ENCODE measurements at places on chromosomes 6 and 20. TPM values are rescaled to one million over a fixed set of nuclear protein-coding genes. Genes with fewer than 3 reads are reported as not detected.

Gene MAN1A1
- 25.5 TPM for total RNA-seq

Gene ARMC2
- 1.9 TPM for total RNA-seq

Gene PRL
- total RNA-seq = not detected

Gene LRRC73
- total RNA-seq = not detected

Gene SYNDIG1
- total RNA-seq = 1.8 TPM

Gene HRH3
- not detected for total RNA-seq

Gene UBD
- 0.13 TPM for total RNA-seq

Gene TAF4
- 27.3 TPM for total RNA-seq

Gene BEND3
- total RNA-seq = 1.4 TPM

Gene ULBP2
- 0.24 TPM for total RNA-seq

Gene NR2E1
- not detected for total RNA-seq

Gene TFAP2D
- total RNA-seq = not detected

Gene HLA-DMB
- total RNA-seq = not detected

Gene C20orf204
- 2.0 TPM for total RNA-seq

Gene ULBP1
- 0.88 TPM for total RNA-seq

Gene SLC22A16
- total RNA-seq = not detected

Gene IYD
- total RNA-seq = not detected

Gene SRSF12
- total RNA-seq = 1.0 TPM

Gene SH3BGRL2
- total RNA-seq = 8.0 TPM

Gene BTNL2
- not detected for total RNA-seq

Gene AKAP12
- 70.9 TPM for total RNA-seq

Gene RSPH9
- total RNA-seq = 0.24 TPM

Gene MUCL3
- total RNA-seq = not detected

Gene WFDC2
- total RNA-seq = 0.26 TPM

Gene SMIM29
- 17.0 TPM for total RNA-seq

Gene PLCG1
- total RNA-seq = 53.5 TPM

Gene DSP
- 2.2 TPM for total RNA-seq

Gene CASS4
- 0.78 TPM for total RNA-seq

Gene NRSN1
- not detected for total RNA-seq
